Activated CD4-positive, alpha-beta memory T cell treated with anti-CD3 and anti-CD28 coated beads for 36 hours (primary cell): ENCODE measurements at places on chromosomes 2 and 18.

DNA sequence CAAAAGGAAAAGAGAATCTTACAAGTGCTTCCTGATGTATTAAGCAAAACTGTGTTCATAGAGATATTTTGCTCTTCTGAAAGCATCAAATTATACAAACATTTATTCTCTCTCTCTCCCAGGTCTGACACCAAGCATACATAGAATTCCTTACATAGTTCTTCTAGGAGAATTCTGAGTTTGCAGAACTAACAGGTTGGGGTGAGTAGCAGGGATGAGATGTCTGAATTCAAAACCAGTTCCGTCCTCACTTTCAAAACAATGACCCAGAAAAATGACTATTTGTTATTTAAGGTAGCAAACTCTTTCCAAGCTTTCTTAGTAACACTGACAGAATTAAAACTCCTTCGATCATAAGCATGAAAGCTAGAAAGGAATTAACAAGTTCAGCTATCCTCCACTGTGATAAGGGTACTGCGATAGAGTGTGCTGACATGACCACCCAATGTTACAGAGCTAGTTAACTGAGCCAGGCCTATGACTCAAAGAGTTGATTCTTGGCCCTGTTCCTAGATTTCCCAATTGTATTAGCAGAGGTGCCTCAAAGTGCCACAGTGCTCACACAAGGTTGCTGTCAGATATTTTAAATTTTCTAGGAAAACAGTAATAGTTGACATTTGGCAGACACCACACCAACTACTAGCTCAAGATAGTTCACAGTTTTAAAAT is 85.8 kb upstream of the SETBP1 start:
- DNase-seq, result no peak

GRCh38 chr2:134372611-134373131 is 118.8 kb downstream of the MGAT5 start:
- DNase-seq, result no peak

DNA sequence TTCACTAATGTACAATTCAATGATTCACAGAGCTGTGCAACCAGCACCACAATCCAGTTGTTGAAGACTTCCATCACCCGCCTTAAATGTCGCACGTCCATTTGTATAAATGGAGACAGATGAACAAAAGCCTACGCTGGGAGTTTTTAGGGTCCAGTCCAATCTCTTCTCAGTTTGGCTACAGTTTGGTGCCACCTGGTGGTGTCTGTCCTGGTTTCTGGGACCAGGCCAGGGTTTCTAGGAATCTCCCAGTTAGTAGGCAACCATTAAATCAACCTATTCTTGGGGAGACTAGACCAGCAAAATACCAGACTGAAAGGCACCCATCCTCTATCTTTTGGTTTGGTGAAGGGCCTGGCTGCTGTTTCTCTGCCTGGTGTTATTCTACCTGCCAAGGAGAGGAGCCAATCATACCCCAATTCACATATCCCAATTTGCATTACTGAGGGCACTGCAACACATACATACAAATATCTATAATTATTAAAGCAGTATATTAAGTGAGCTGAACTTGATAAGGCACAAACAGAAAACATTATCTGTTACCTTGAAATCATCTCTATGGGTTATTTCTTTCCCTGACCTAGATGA is 3.2 kb upstream of the DDX1 start:
- DNase-seq, result peak; percentile 40

GRCh38 chr2:37349231-37349860 is 4.9 kb downstream of the QPCT start:
- no peak for DNase-seq

GRCh38 chr18:35045121-35045520 is 3.9 kb downstream of the MAPRE2 start:
- no peak for DNase-seq

DNA sequence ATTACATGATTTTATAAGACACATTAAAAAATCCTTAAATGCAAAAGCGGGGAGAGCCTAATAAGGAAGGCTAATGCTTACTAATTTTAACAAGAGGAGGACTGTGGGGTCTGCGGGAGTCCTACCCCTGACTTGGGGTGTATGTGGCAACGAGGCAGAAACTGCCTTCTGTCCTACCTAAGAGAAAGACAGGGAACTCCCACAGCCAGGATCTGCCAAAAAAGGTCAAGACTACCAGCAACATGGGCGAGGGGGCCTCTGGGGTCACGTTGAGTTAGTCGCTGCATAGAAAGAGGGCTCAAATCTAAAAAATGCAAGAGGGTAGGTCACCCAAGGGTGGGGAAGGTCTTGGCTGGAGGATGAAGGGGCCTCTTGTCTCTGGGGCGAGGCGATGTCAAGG is 529 bp upstream of the AMER3 start:
- no peak for DNase-seq

GRCh38 chr18:14974088-14974487 is 226.1 kb downstream of the ANKRD30B start:
- no peak for DNase-seq
